ENCODE measurements at places on chromosomes 1 and 21.

DNA sequence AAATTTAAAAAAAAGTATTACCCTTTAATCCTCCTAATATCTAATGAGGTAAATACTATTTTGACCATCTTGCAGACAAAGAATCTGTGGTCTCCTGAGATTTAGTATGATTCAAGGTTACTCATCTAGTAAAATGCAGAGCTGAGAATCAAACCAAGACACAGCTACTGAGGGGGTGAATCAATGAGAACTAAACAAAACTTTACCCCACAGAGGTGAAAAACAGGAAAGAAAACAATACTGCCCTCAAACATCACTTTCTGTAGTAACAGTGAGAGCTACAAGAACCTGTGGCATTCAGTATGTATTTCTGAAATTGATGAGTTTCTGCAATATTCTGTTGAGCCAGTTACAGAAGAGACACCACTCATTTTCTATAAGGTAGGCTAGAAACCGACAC lies 85.1 kb downstream of the JAK1 start:
- DNase-seq, result no peak

DNA sequence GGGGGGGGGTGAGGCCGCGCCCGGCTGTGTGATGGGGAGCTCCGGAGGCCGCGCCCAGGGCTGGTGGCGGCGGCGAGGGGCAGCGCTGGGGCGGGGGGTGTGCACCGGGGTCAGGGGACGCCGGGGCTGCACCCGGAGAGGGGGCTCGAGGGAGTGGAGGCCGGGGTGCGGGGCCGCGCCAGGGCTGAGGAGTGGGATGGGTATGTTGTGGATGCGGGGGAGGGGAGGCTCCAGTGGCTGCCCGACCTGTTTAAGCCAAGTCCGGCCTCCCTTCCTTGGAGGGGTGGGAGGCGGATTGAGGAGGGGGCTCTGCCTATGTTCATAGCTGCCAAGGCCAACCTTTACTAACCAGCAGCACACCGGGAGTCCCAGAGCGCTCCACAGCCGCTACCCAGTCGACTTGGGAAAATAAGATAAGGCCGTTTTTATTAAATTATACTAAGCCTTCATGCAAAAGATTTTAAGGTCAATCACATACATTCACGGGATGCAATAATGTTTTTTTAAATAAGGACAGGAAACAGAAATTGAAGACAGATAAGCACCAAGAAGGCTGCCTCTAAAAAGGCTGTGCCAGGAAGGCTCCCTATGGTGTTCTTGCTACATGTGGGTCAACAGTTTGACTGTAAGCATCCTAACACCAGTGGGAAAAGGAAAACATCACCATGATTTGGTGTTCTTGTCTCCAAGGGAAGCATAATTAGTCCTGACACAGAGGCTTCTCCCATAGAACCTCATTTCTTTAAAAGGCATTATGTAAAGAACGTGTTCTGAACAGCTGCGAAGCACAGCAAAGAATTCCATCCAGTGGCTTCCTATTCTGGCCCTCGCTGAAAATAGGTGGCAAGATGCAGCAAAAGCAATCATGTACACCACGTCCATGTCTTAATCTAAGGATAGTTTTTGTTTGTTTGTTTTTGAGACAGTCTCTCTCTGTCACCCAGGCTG lies 626 bp upstream of the HLCS start:
- DNase-seq, result no peak

GRCh38 chr21:37484535-37485474 lies 118.2 kb downstream of the DYRK1A start:
- DNase-seq, result no peak

DNA sequence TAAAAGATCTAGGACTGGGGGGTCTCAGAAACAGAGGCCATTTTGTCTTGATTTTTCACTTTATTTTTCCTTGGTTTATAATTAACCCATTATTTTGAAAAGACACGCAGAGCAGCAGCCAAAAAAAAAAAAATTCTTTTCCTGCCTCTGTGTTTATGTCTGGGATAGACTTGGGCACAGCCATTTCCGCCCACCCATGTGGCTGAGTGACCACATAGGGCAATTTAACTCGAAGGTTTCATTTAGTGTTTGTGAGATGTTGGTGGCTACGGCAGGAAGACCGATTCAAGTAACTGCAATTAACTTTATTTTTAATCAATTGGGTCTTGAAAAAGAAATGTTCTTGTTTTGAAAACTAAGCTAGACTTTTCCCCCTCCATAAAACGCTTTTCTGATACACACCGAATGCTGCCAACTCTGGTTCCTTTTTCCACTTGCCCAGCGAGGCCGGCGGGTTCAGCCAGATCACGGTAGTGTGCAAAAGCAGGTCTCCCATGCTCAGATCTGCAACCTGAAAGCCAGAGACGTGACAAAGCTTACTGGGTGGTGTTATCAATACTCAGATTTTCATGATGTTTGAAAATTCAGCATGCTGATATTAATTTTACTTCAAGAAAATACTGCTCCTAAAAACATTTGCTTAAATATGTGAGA lies 97.4 kb upstream of the KRTAP19-8 start:
- DNase-seq, result no peak

- no peak for DNase-seq
Observed at GRCh38 chr1:64161357-64161941, 42.0 kb upstream of the UBE2U start.

DNA sequence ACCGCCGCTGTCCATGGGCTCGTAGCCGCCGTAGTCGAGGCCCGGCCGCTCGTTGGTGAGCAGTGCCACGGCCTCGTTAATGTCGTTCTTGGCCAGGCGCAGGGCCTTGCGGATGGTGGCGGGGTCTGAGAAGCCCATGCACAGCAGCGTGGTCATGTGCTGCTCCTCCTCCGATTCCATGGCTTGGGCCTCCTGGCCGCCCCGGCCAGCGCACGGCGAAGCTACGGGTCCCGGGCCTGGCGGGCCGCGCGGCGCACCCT lies 300 bp downstream of the USP24 start:
- no peak for DNase-seq

GRCh38 chr1:33022650-33023200 lies 14.0 kb downstream of the AK2 start:
- DNase-seq, result no peak

DNA sequence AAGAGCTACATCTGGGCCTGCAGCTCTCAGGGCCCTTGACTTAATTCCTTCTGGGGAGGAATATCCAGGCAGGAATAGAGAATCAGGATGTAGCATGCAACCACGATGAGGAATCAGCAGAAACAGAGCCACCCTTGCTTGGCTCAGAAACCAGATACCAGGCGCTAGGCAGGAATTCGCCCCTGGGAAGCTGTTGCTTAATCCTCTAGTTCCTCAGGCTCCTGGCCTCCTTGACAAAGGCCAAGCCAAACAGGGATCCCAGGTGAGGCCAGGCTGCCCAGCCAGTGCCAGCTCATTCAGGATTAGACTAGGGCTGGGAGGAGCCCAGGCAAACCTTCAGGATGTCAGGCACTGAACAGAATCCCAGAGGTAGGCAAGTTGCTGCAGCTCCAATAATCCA lies 48.2 kb upstream of the IRF2BP2 start:
- no peak for DNase-seq

Data from K562 (cell line).